Psoas muscle (tissue), 8 donors: ENCODE measurements at places on chromosomes 7 and 10.

DNA sequence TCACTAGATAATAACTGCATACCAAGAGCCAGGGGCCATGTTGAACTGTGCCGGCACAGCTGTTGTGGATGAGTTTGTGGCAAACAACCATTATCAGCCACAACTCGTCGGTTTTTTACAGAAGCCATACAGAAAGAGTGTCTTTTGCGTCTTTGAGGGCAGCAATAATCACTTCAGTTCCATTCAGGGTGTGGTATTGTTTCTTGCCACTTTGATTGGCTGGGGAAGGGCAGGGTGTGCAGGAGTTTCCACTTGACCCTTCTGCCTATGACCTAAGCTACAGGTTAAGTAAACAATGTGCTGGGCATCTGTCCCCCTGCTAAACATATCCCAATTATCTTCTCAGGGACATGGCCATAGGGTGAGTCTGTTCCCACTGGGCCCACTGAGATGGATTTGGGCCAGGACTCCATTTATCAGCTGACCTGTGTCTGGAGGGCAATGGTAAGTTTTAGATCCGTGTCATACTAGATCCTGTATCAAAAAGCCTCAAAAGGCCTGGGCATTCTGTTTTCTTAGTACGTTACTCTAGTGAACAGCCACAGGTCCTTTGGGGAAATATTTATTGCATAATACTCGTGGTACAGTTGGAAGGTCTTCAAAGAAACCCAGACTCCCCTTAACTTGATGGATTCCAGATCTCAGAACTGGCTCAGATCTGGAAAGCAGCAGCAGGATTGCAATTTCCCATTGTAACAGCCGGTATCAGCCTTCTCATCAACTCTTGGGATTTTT is 15.9 kb downstream of the ZNF3 start:
- DNase-seq = no peak

DNA sequence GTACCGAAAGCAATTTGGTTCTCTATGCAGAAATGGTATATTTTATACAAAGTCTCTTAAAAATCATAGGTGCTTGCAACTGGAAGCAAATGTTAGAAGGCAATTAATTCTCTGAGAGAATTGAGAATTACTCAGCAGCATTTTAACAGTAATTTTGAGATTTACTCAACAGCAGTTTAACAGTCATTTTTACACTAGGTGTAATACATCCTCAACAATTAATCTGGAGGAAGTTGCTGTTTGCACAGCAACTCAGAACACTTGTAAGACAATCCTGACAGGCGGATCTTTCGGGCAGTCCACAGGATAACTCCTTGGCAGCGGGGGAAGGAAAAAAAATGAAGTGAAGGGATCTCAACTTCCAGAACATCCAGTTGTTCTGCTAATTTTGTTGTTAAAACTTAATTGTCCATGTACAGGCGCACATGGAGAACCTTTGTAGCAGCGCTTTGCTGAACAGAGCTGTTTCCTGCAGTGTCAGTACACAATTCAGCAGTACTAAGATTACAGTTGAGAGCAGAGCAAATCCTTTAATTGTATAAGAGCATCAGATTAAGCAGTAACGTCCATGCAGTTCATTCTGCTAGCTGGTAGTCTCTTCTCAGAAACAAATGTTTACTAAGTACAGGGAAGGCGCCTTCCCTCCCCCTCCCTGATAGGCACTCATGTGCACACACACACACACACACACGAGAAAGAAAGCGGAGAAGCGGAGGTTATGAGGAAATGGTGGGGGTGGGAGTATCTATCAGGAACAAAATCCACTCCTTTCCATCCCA is 43.8 kb downstream of the ENO4 start:
- no peak for DNase-seq

DNA sequence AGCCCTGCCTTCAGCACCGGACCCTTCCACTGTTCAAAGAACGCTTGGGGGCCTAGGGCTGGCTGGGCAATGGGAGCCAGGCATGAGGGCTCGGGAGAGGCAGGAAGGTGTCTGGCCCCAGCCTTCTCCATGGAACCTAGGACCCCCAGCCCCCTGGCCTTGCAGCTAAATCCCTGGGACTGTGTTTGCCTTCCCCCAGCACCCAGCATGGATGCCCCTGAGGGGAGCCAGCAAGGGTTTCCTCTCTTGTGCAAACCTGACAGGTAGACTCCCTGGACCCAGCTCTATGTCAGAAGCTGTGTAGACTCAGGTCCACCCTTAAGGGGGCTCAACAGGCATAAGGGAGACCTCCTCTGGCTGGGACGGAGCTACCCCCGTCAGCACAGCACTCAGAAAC is 288.0 kb downstream of the GRID1 start:
- DNase-seq = no peak

- DNase-seq = no peak
Observed at GRCh38 chr10:102612964-102613275, 31.4 kb upstream of the TRIM8 start.
